ENCODE measurements at places on chromosomes 11 and 22.

GRCh38 chr11:96200243-96200642 lies 142.8 kb downstream of the MAML2 start:
- peak overlapping the region; percentile 82 for H3K27ac ChIP-seq
- no peaks in the 10 kb centered on the region for H3K27me3 ChIP-seq
- DNase-seq, result no peak
- no peaks in the 10 kb centered on the region for H3K36me3 ChIP-seq
- H3K4me3 ChIP-seq, result no peak overlapping the region

- H3K36me3 ChIP-seq, result no peaks in the 10 kb centered on the region
- no peaks in the 10 kb centered on the region for H3K4me1 ChIP-seq
- H3K4me3 ChIP-seq, result no peak overlapping the region
These were observed 47.4 kb upstream of the CWF19L2 start for GRCh38 chr11:107504981-107505380.

- no peaks in the 10 kb centered on the region for H3K4me1 ChIP-seq
- no peak overlapping the region for H3K4me3 ChIP-seq
- H3K27me3 ChIP-seq, result no peaks in the 10 kb centered on the region
These were observed 179.6 kb upstream of the PDGFD start for GRCh38 chr11:104343578-104343977.

DNA sequence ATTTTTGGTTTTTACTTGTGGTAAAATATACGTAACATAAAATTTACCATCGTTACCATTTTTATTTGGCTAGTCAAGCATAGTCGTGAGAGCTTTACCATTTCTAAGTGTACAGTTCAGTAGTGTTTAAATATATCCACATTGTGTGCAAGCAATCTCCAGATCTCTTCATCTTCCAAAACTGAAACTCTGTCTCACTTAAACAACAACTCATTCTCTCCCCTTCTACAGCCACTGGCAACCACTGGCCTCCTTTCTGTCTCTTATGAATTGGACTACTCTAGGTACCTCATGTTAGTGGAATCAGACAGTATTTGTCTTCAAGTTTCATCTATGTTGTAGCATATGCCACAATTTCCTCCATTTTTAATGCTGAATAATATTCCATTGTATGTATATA lies 37.4 kb downstream of the SMC1B start:
- DNase-seq, result no peak
- no peak overlapping the region for H3K4me3 ChIP-seq
- H3K27me3 ChIP-seq, result no peaks in the 10 kb centered on the region

GRCh38 chr22:19576460-19577421 lies 52.5 kb upstream of the CLDN5 start:
- H3K4me1 ChIP-seq, result no peaks in the 10 kb centered on the region
- peak overlapping the region; percentile 33 for H3K27ac ChIP-seq
- H3K27me3 ChIP-seq, result no peaks in the 10 kb centered on the region
- H3K4me3 ChIP-seq, result no peak overlapping the region

GRCh38 chr11:45298718-45299117 lies 12.6 kb upstream of the SYT13 start:
- no peak overlapping the region for H3K4me3 ChIP-seq
- H3K27me3 ChIP-seq, result no peaks in the 10 kb centered on the region
- H3K27ac ChIP-seq, result no peak overlapping the region
- DNase-seq, result no peak
- no peaks in the 10 kb centered on the region for H3K36me3 ChIP-seq
- H3K4me1 ChIP-seq, result no peaks in the 10 kb centered on the region

- H3K27ac ChIP-seq, result no peak overlapping the region
- no peaks in the 10 kb centered on the region for H3K36me3 ChIP-seq
- DNase-seq, result no peak
These were observed 220.7 kb downstream of the TENM4 start for GRCh38 chr11:79220171-79220570.

DNA sequence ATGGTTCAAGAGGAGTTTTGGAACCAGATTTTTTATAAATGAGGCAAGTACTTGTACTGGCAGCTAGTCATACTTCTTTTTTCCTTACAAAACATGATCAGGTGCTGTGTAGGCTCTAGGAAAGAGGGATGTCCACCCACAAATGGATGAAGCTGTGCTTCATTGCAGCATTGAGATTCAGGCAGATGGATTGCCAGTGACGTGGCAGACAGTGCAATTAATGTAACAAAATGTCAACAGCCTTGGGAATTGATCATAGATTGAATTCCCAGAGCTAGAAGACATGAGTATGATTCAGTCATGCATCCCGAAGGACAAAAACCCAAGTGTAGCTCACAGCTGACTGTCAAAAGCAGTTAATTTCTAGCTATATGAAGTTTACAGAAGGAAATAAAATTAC lies 99.2 kb upstream of the RASSF10 start:
- no peak overlapping the region for H3K27ac ChIP-seq
- H3K36me3 ChIP-seq, result no peaks in the 10 kb centered on the region
- DNase-seq, result no peak
- no peak overlapping the region for H3K4me3 ChIP-seq
- no peaks in the 10 kb centered on the region for H3K27me3 ChIP-seq

DNA sequence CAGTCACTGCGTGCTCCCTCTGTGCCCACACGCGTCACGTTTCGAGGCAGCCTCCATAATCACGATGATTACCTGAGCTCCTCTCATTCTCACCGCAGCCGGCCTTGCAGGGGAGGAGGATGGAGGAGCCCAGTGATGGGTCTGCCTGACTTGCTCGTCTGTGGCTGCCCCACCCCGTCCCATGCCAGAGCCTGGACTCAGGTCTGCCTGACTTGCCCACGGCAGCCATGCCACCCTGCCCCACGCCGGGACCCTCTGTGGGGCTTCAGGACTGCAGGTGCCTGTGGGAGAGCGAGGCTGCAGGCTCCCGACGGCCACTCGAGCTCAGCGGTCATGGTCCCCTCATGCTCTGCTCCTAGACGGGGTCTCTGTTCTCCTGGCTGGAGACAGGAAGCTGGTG lies 1025.1 kb downstream of the BRD1 start:
- no peak for DNase-seq
- H3K27ac ChIP-seq, result no peak overlapping the region
- H3K27me3 ChIP-seq, result no peaks in the 10 kb centered on the region
- no peak overlapping the region for H3K4me3 ChIP-seq
- H3K36me3 ChIP-seq, result no peaks in the 10 kb centered on the region

DNA sequence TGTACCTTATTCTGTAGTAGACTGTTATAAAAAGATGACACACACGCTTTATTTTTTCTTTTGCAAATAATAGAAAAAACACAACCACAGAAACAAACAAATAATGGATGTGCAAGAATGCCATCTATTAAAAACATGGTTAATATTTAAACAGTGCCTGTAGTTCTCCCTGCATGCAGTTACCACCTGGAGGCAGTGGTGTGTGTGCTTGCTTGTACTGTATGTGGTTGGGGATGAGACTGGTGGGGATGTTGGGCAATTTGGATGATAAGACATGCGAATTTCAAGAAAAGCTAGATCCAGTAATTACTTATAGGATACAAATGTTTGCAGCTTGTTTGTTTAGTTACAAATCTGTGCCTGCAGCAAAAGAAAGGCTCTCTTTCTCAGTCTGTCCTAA lies 3.6 kb downstream of the C11orf87 start:
- H3K27ac ChIP-seq, result no peak overlapping the region
- DNase-seq, result no peak
- no peaks in the 10 kb centered on the region for H3K4me1 ChIP-seq

DNA sequence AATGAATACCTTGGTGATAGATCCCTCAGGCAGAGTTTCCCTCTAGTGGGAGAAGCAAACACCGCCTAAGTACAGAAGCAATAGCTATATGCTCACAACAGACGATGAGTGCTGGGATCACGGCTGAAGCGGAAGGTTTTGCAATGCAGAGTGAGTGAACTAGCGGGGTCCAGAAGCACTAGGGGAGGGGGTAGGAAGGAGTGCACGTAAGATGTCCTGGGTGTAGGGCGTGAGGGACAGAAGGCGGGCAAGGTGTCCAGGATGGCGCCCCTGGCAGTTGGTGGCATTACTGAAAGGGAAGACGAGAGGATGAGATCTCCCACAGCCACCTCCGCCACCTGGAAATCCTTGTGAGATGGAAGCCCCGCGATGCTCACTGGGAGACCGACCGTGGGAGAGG lies 81.0 kb downstream of the ETS1 start:
- no peaks in the 10 kb centered on the region for H3K36me3 ChIP-seq
- H3K4me3 ChIP-seq, result no peak overlapping the region
- H3K27ac ChIP-seq, result peak overlapping the region; percentile 72
- DNase-seq, result no peak
- peaks cover 8% of the 10 kb centered on the region for H3K4me1 ChIP-seq
- H3K27me3 ChIP-seq, result no peaks in the 10 kb centered on the region

- no peak overlapping the region for H3K4me3 ChIP-seq
- no peak overlapping the region for H3K27ac ChIP-seq
- no peaks in the 10 kb centered on the region for H3K4me1 ChIP-seq
- DNase-seq, result no peak
- no peaks in the 10 kb centered on the region for H3K36me3 ChIP-seq
These were observed 68.1 kb downstream of the LIF start for GRCh38 chr22:30178181-30179126.

DNA sequence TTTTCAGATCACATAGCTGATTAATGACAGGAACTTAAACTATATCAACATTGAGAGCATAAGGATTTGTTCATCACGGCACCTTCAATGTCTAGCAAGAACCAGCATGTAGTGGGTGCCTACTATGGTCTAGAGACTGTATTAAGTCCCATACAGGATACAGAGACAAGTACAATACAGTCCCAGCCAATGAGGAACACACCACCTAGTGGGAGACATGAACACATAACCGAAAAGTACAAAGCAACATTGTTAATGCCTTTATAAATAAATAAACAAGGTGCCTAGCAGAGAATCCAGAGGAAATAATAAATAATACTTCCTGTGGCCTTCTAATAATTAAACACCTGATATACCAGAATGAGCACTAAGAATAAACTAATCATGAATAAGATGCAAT lies 87.7 kb upstream of the OPCML start:
- no peaks in the 10 kb centered on the region for H3K36me3 ChIP-seq
- H3K4me1 ChIP-seq, result no peaks in the 10 kb centered on the region
- H3K4me3 ChIP-seq, result no peak overlapping the region
- H3K27me3 ChIP-seq, result no peaks in the 10 kb centered on the region
- no peak for DNase-seq

DNA sequence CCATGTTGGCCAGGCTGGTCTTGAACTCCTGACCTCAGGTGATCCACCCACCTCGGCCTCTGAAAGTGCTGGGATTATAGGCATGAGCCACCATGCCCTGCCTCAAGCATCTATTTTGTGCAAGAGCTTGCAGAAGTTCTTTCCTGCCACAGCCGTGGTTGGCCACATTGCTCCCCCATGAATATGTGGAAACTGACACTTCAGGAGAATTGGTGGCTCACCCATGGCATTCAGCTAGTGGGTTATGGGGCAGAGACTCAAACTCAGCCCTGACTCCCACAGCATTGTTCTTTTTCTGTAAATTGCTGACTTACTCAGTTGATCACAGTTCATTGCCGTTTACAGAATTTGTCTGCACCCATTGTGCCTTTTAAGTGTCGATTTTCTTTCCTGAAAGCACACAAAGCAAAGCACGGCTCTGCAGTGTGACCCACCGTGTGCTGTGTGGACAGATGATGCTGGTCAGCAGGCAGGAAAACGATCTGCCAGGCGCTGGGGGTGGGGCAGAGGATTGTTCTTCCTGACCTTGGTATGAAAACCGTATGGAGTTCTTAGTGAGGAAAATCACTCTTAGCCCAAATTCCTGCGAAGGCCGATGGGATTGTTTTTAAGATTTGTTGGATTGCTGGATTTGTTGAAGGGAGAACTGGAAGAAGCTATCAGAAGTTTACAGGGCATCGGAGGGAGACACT lies 115.6 kb downstream of the PTPRJ start:
- no peak overlapping the region for H3K27ac ChIP-seq
- DNase-seq, result no peak
- H3K4me1 ChIP-seq, result no peaks in the 10 kb centered on the region
- H3K4me3 ChIP-seq, result no peak overlapping the region
- H3K36me3 ChIP-seq, result no peaks in the 10 kb centered on the region

GRCh38 chr11:12687216-12687623 lies 13.0 kb downstream of the TEAD1 start:
- no peaks in the 10 kb centered on the region for H3K4me1 ChIP-seq
- no peak overlapping the region for H3K4me3 ChIP-seq
- no peaks in the 10 kb centered on the region for H3K27me3 ChIP-seq

GRCh38 chr11:127049486-127049885 lies 48.9 kb upstream of the KIRREL3 start:
- H3K27me3 ChIP-seq, result no peaks in the 10 kb centered on the region
- H3K36me3 ChIP-seq, result no peaks in the 10 kb centered on the region
- no peak overlapping the region for H3K4me3 ChIP-seq
- H3K27ac ChIP-seq, result no peak overlapping the region

DNA sequence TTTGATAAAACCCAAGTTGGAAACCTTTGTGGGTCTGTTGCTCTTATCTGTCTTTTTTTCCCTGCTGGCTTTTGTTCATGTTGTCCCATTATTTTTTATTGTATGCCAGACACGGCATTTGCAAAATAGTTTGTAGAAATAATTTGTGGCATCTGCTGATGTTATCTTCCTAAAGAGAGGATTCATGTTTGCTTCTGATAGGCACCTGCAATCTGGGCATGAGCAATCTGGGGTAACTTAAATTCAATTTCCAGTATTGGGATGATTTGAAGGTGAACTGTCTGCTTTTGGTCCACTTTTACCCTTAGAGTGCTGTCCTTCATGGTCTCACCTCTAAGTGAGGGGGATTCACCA lies 126.9 kb downstream of the CEP164 start:
- no peaks in the 10 kb centered on the region for H3K36me3 ChIP-seq
- no peak overlapping the region for H3K27ac ChIP-seq
- H3K27me3 ChIP-seq, result no peaks in the 10 kb centered on the region
- no peaks in the 10 kb centered on the region for H3K4me1 ChIP-seq
- no peak for DNase-seq

- H3K4me1 ChIP-seq, result no peaks in the 10 kb centered on the region
- no peak overlapping the region for H3K27ac ChIP-seq
- no peak overlapping the region for H3K4me3 ChIP-seq
- no peak for DNase-seq
- no peaks in the 10 kb centered on the region for H3K36me3 ChIP-seq
These were observed 22.8 kb upstream of the GPR83 start for GRCh38 chr11:94424011-94424410.

DNA sequence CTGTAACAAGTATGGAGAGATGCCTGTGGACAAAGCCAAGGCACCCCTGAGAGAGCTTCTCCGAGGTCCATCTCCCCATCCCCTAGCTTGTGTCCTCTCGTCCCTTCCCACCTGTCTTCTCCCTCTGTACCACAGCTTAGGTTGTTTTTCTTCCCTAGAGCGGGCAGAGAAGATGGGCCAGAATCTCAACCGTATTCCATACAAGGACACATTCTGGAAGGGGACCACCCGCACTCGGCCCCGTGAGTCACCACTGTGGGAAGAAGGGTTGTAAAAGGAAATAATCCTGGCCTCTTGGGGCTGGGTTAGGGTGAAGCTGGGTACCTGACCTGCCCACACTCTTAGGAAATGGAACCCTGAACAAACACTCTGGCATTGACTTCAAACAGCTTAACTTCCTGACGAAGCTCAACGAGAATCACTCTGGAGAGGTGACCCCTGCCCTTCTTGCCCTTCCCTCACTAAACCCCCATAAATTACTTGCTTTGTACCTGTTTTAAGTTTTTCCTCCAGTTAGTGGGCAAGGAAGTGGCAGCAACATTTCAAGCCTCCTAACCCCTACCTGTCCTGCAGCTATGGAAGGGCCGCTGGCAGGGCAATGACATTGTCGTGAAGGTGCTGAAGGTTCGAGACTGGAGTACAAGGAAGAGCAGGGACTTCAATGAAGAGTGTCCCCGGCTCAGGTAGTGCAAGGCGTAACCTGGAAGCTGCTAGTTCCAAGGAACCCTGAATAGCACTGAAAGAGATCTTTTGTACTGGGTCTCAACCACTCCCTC lies 3.1 kb downstream of the TAF10 start:
- H3K36me3 ChIP-seq, result no peaks in the 10 kb centered on the region
- peak; percentile 77 for DNase-seq
- no peak overlapping the region for H3K4me3 ChIP-seq
- H3K27me3 ChIP-seq, result no peaks in the 10 kb centered on the region
